BJ (cell line): ENCODE measurements at places on chromosomes 7 and 10.

GRCh38 chr10:50310560-50311174 lies 59.4 kb upstream of the ASAH2 start:
- DNase-seq: no peak

GRCh38 chr7:7761974-7762779 lies 43.8 kb upstream of the RPA3 start:
- DNase-seq: no peak

DNA sequence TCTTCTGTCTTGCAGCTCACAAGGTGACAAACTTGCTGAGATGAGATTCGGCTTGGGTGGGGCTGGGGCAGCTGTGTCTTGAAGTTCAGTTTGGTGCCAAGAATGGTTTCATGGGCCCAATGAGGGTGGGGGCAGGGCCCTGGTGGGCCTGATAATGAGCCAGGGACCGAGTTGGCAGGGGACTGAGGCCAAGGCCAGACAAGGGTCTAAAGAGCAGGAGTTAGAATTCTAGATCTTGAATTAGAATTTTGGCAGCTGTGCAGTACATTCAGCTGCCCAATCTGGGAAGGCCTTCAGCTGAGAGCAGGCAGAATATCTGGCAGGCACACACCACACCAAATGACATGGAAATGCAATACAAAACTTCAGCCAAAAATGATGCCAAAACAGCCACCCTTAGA lies 1.5 kb upstream of the JAZF1 start:
- no peak for DNase-seq

- DNase-seq: no peak
Measured at GRCh38 chr7:74993121-74993520, 28.6 kb downstream of the CASTOR2 start.

GRCh38 chr7:152856351-152856750 lies 96.8 kb downstream of the ACTR3B start:
- no peak for DNase-seq

DNA sequence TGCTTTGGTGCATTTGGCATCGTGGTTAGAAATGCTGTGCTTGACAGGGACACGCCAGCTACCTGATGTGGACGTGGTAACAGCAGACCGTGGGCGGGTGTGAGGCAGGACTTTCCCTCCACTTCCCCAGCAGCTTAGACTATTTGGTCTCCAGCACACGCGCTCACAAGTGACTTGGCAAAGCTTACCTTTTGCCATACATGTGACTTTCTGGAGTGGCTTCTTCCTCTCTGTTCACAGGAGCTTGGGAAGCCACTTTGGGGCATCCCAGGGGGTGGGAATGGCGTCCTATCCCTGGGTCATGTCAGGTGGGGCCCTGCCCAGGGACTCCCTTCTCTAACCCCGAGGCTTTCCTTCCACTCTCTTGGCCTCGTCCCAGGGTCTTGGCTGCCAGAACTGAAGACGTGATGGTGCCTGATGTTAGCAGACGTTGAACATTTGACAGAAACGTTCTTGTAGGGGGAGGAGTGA lies 228.7 kb upstream of the KLF6 start:
- no peak for DNase-seq

DNA sequence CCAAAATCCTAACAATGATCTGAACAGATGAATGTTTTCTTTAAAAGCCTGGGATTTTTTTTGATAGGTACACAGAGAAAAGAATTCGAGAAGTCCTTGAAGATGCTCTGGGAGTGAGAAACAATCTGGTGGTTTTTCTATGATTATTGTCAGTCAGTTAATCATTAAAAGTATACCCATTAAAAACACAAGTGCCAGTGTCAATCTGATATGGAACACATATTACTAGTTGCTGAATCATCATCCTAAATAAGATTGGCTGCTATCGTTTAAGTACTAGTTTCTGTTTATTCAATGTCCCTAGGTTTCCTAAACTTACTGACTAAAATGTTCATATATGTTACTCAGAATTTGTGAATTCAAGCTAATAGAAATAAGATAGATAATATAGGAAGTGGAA lies 16.1 kb downstream of the COL28A1 start:
- DNase-seq: no peak

DNA sequence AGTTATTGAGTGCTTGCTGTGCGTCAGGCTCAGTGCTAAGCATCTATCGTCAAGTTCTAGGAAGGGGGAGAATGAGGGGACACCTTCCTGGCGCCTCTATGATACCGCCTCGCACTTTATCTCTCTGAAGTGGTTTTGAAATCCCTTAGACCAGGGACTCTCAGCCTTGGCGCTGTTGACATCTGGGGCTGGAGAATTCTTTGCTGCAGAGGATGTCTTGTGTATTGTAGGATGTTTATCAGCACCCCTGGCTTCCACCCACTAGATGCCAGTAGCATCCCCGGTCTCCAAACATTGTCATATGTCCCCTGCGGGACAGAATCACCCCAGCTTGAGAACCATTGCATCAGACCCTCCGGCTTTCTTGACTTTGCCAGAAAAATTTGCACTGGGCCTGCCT lies 285.5 kb downstream of the CCDC3 start:
- DNase-seq: no peak
